ENCODE measurements at places on chromosomes 1 and 21. TPM values are rescaled to one million over a fixed set of nuclear protein-coding genes. Genes with fewer than 3 reads are reported as not detected.
A peak's percentile ranks its signal among the peaks of the same experiment; 100 is the strongest.

- DNase-seq, result no peak
- no peak overlapping the region for H3K4me3 ChIP-seq
- peaks cover 8% of the 10 kb centered on the region for H3K36me3 ChIP-seq
- H3K27me3 ChIP-seq, result no peaks in the 10 kb centered on the region
Measured at GRCh38 chr1:237677979-237678378, 212.7 kb downstream of the ZP4 start.

DNA sequence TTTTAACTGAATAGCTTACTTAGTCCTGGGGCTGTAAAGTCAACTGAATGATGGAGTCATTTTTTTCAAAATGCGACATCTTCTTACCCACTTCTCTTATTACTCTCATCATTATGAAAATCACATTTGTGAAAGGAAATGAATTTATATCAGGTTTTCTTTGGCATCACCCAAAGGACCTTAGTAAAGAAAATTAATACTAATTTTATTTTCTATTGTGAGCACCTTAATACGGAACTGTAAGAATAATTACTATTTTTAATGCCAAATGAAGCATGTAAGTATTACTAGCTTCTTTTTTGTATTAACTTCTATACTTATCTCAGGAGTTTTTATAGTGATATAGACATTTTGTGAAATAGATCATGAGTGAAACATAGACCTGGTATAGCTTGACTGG lies 30.9 kb downstream of the PTPRC start:
- H3K27me3 ChIP-seq, result no peaks in the 10 kb centered on the region
- no peak overlapping the region for H3K4me3 ChIP-seq
- H3K4me1 ChIP-seq, result no peaks in the 10 kb centered on the region

- peaks cover 37% of the 10 kb centered on the region for H3K4me1 ChIP-seq
- H3K4me3 ChIP-seq, result peak overlapping the region; percentile 3
- no peaks in the 10 kb centered on the region for H3K36me3 ChIP-seq
- no peak for DNase-seq
- no peaks in the 10 kb centered on the region for H3K27me3 ChIP-seq
Measured at GRCh38 chr1:41891199-41891896, 27.4 kb downstream of the HIVEP3 start.

DNA sequence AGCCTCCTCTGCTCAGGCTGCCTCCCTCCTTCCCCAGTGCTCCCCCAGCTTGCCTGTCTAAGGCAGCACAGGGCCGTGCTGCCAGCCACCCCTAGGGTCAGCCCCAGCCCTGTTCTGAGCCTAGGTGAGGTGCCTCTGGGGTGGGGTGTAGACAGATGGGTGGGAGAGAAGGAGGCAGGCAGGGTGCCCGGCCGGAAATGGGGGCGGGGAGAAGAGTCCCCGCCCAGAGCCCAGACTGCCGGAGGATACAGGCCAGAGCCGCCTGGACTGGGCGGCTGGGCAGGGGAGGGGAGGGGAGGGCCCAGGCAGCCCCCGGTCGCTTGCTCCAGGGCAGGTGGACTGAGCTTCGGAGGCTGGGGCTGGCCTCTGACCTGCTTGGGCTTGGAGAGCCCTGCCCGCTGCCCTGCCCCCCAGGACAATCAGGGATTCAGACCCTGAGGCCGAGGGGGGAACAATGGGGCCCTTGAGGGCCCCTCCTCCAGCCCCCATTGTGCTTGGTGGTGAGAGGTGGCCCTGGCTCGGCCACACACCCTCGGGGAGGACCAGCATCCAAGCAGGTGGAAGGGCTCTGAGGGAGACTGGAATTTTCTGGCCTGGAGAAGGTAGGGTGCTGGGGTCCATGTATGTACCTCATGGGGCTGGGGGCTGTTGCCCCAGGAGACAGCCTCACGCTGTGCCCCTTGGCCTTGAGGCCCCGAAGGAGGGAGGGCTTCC lies at the start of gene GJC2:
Gene GJC2, plus strand, starts transcription at position 525 of the 714 bp plus-strand sequence. CDS start 7,829 bp downstream, outside the sequence.
- peak within 1 kb of the TSS; percentile 83 for H3K27ac ChIP-seq
- DNase-seq, result no peak
- H3K4me1 ChIP-seq, result peaks cover 58% of the 10 kb centered on the region
- H3K27me3 ChIP-seq, result no peaks in the 10 kb centered on the region

GRCh38 chr1:16143566-16144324 lies 12.1 kb downstream of the EPHA2 start:
- H3K4me3 ChIP-seq, result no peak overlapping the region
- peaks cover 17% of the 10 kb centered on the region for H3K36me3 ChIP-seq
- peaks cover 100% of the 10 kb centered on the region for H3K4me1 ChIP-seq
- DNase-seq, result no peak
- no peaks in the 10 kb centered on the region for H3K27me3 ChIP-seq

GRCh38 chr1:201320168-201320788 lies 37.0 kb downstream of the PKP1 start:
- no peaks in the 10 kb centered on the region for H3K36me3 ChIP-seq
- DNase-seq, result no peak
- H3K27ac ChIP-seq, result no peak overlapping the region
- H3K4me1 ChIP-seq, result no peaks in the 10 kb centered on the region

GRCh38 chr1:198935306-198935921 lies 296.6 kb downstream of the PTPRC start:
- H3K27me3 ChIP-seq, result no peaks in the 10 kb centered on the region
- peaks cover 21% of the 10 kb centered on the region for H3K4me1 ChIP-seq

DNA sequence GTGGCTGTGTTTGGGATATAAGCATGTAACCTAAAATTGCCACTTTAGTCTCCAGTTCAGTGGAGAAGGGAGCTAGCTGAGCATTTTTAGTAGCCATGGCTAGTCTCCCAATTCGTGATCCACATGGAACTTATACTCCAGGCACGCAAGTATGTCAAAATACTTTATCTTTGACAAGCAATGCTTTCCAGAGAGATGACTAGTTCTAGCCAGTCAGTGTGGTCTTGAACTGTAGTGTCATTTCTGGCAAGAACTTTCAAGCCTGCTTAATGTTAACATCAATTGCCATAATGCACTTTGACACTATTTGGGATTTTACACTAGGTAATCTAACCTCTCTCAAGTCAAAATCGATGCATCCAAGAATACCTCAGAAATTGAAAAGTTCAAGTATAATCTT lies 660.0 kb downstream of the PTPRC start:
- H3K36me3 ChIP-seq, result no peaks in the 10 kb centered on the region
- H3K27me3 ChIP-seq, result no peaks in the 10 kb centered on the region
- H3K4me3 ChIP-seq, result no peak overlapping the region
- H3K4me1 ChIP-seq, result no peaks in the 10 kb centered on the region
- no peak overlapping the region for H3K27ac ChIP-seq

GRCh38 chr1:115036814-115037507 lies 7.3 kb downstream of the TSHB start:
- DNase-seq, result no peak
- H3K36me3 ChIP-seq, result no peaks in the 10 kb centered on the region
- no peaks in the 10 kb centered on the region for H3K4me1 ChIP-seq
- no peak overlapping the region for H3K4me3 ChIP-seq
- H3K27me3 ChIP-seq, result no peaks in the 10 kb centered on the region
- no peak overlapping the region for H3K27ac ChIP-seq

The COL6A1 gene
- total RNA-seq, result 201 TPM

- H3K27ac ChIP-seq, result peak overlapping the region; percentile 75
- no peaks in the 10 kb centered on the region for H3K36me3 ChIP-seq
- peak; percentile 63 for DNase-seq
Measured at GRCh38 chr1:158145173-158145719, 35.4 kb upstream of the CD1D start.

DNA sequence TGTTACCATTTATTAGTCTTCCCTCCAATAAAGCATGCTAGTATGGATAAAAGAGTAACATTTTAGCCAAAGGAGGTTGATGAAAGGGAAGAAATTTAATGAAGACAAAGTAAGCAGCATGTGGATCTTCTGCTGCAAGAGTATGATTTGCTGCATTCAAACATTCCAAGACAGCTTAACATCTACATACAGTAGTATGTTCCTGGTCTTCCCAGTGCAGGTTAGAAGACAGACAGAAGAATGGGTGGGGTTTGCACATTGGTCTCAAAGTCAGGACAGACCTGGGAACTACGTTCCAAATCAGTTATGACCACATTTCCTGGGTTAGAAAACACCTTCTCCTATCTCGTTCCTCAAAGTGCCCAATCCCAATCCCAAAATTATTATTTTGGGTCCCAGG lies 43.3 kb downstream of the PUM1 start:
- no peak overlapping the region for H3K27ac ChIP-seq
- peaks cover 60% of the 10 kb centered on the region for H3K4me1 ChIP-seq
- no peak for DNase-seq
- peaks cover 3% of the 10 kb centered on the region for H3K36me3 ChIP-seq
- H3K4me3 ChIP-seq, result no peak overlapping the region
- no peaks in the 10 kb centered on the region for H3K27me3 ChIP-seq

- H3K27me3 ChIP-seq, result no peaks in the 10 kb centered on the region
- DNase-seq, result no peak
- H3K4me3 ChIP-seq, result no peak overlapping the region
- no peak overlapping the region for H3K27ac ChIP-seq
Measured at GRCh38 chr1:70222716-70223235, 1.6 kb downstream of the SRSF11 start.

DNA sequence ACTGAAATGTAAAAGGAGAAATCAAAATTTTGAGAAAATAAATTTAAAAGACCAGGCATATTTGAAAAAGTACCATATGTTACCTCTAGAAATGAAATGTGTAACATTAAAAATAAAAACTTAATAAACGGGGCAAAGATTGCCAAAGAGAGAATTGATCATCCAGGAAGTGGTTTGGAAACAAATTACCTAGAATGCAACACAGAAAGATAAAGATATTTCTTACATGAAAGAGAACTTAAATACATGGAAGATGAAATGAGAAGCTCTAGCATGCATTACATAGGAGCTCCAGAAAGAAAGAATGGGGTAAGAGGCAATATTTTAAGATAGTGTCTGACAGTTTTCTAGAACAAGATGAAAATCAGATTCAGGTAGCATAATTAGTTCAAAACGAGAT lies 235.9 kb upstream of the IRF2BP2 start:
- no peaks in the 10 kb centered on the region for H3K36me3 ChIP-seq
- no peak overlapping the region for H3K27ac ChIP-seq
- peaks cover 31% of the 10 kb centered on the region for H3K4me1 ChIP-seq

DNA sequence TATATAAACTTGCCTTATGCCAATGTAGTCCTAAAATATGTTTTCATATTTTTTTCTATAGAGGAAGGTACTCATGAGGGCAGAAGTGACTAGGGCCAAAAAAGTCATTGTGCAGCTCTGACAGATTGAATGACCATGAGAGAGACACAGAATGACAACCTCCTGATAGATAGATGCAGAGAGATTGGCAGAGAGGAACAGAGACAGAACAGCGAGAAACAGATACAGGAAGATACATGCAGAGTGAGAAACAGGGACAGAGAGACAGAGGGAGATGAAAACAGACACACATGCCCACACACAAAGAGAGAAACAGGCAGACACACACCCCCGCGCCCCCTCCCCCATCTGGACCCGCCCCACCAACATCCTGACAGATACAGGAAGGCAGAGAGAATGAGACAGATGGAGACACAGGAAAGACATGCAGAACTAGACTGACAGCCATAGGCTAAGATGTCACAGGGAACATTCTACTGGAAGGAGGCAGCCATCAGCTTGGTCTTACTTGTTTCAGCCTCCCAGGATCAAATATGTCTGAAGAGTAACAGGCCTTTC lies 211.1 kb downstream of the ST6GALNAC3 start:
- H3K27me3 ChIP-seq, result no peaks in the 10 kb centered on the region
- no peak overlapping the region for H3K27ac ChIP-seq
- H3K4me1 ChIP-seq, result no peaks in the 10 kb centered on the region
- DNase-seq, result no peak
- H3K4me3 ChIP-seq, result no peak overlapping the region
- H3K36me3 ChIP-seq, result no peaks in the 10 kb centered on the region

The LRRC3 gene
- total RNA-seq, result 1.1 TPM

DNA sequence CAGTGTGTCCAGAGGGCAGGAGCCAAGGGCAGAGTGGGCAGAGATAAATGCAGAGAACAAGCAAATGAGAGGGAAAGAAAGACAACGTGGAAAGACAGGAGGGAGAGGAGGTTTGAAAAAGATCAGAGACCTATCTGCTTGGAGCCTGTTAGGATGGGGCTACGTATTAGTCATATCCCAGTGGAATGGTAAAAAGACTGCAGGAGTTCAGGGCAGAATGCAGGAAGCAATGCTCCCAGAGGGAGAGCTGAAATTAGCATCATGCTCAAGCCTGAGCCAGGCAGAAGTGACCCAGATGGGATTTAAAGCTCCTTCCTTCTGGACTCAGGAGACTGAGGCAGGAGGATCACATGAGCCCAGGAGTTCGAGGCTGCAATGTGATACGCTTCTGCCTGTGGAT lies 261.3 kb upstream of the CHRM3 start:
- no peak overlapping the region for H3K27ac ChIP-seq
- no peaks in the 10 kb centered on the region for H3K4me1 ChIP-seq
- no peak overlapping the region for H3K4me3 ChIP-seq
- no peaks in the 10 kb centered on the region for H3K27me3 ChIP-seq
- DNase-seq, result no peak

The PCP4 gene
- total RNA-seq, result 1.2 TPM

DNA sequence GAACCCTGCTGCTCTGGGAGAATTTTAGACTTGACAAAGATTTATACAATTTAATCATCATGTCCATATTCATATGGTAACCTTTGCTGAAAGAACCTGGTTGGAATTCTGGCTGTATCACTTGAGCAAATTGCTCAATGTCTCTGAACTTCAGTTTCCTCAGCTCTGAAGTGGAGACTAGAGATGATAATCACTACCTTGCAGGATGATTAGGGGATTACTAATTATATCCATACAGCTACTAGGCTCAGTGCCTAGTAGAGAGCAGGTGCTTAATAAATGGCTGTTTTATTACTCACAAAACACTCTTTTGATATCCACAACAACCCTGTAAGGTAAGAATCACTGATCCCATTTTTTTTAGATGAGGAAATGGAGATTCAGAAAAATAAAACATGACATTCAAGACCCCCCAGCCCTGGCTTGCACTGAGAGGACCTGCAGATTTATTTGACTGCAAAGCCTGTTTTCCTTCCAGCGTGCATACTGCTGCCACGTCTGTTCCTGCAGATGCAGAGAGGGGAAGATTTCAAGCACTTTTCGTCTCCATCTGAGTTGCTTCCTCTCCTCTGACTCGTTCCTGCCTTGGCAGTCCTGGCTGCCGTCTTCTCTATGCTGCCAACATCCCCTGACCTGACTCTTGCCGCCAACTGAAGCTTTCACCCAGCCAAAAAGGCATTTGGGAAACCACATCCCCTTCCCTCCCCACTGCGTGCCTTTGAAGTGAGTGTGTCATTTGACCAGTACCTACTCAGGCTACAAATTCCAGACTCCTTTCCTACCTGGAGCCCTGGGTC lies 203.0 kb downstream of the PLPP3 start:
- peak overlapping the region; percentile 42 for H3K27ac ChIP-seq
- peaks cover 62% of the 10 kb centered on the region for H3K4me1 ChIP-seq
- H3K27me3 ChIP-seq, result no peaks in the 10 kb centered on the region
- no peak overlapping the region for H3K4me3 ChIP-seq
- peak; percentile 66 for DNase-seq

Measured in right atrium auricular region (tissue), 2 donors.